ENCODE measurements at places on chromosomes 3 and 15. TPM values are rescaled to one million over a fixed set of nuclear protein-coding genes. Genes with fewer than 3 reads are reported as not detected.
A peak's percentile ranks its signal among the peaks of the same experiment; 100 is the strongest.

Gene MAGI1
- total RNA-seq = 94.4 TPM

DNA sequence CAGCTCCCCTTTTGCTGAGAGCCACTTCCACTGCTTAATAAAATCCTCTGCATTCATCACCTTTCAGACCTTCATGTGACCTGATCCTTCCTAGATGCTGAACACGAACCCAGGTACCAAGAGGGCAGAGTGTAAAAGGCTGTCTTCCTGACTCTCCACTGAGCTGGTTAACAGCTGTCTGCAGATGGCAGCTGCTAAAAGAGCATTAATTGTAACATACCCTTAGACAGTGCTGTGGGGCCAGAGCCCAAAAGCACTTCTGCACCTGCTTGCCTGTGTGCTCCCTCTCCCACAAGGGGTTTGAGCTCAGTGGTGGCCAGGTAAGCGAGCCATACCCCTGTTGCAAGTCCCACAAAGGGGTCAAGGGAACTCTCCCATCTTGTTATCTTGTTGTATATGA is 187.3 kb downstream of the UBE2E2 start:
- no peak for DNase-seq

- no peak for DNase-seq
Measured at GRCh38 chr3:142652826-142653292, 56.7 kb downstream of the PLS1 start.

Gene STRIT1
- total RNA-seq = not detected

- DNase-seq = no peak
Measured at GRCh38 chr3:129503471-129504291, 24.8 kb upstream of the RHO start.

DNA sequence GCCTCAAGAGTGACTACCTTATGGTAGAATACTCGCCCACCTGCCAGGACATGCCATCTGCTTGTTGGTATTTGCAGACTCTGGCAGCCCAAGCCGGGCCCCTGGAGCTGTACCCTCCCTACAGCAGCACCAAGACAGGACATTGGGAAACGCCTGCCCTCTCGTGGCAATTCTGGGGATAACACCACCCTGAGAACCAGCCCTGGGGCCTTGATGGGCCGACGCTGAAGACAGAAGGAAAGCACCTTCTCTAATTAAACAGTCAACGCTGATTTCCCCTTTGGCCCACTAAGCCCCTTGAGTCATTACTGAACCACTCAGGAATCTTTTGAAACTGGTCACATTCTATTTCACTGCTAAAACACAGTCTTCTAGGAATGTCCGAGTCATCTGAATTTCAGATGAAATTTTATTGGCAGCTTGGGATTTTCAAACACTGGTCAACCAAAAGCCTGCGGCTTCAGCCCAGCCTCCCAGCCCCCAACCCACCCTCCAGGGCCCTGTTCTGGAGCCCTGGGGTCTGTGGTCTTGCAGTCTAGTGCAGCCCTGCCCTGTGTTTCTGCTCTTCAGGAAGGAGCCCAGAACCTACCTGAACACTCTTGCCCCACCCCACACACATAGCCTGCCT is 91.3 kb downstream of the TMEM266 start:
- DNase-seq = peak; percentile 75

DNA sequence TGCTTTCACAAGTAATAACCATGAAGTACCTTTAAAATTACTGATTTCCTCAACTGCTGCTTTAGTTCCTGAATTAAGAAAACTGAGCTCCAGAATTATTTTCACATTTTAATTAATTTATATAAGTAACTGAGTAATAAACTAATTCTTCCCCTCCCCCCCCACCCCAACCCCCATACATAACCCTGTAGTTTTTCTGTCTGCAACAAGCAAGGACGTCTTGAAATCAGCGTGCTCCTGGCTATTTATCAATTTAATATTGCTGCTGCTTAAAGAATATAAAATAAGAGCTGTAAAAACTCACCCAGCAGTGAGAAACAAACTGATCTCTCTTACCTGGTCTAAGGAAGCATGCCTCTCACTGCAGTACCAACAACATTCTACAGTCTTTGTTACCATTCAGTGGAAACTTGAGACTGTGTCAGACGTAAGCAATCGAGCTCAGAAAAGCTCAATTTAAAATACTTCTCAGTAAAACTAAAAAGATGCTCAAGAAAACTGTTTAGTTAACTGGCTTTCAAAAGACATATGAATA is 121.0 kb downstream of the TFDP2 start:
- DNase-seq = no peak

DNA sequence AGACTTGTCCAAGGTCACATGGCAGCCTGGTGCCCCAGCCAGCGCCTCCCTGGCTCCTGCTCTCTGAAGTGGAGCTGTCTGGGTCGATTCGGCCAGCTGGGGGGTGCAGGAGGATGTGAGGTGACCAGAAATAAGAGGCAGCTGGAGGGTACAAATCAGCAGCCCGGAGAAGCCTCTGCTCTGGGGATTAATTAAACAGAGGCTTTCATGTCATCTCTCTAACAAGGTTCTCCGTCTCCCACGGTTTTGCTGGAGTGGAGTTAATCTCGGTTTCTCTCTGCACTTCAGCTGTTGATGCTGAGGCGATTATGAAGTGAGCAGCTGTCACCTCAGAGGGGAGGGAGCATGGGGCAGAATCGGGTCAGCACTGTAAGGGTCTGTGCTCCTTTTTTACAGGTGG is 236.8 kb downstream of the TLE3 start:
- no peak for DNase-seq

DNA sequence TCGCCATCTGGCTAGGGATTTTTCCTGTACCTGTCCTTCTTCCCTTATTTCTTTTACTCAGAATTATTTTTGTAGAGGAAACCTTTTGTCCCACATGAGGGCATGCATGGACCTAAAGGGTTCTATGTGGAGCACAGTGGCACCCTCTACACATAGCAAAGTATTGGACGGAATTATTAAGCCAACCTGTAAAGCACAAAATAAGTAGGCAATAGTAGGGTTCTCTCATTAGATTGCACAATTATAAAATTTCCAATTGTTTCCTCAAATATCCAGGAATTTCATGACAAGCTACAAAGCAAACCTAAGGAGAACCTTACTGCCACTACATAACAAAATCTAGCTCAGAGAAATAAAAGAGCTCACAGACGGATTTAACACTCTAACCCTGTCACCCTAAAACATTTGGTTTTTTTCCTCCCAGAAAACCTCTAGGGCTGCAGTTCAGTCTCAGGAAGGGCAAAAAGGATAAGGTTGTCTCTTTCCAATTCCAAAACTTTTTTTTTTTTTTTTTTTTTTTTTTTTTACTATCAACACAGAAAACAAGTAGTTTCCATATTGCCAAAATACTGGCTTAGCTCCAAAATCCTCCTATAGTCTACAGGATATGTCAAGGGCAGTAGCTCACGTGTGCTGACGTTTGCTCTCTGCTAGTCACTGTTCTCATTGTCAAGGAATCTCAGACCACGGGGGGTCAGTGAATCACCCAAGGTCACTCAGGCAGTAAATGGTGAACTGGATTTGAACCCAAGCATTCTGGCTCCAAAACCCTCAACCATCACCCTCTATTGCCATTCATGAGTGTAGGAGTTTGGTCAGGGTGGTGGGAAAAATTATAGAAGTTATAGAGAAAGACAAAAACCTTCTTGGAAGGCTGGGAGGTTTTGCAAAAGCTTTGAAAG is 52.3 kb downstream of the NCEH1 start:
- no peak for DNase-seq

DNA sequence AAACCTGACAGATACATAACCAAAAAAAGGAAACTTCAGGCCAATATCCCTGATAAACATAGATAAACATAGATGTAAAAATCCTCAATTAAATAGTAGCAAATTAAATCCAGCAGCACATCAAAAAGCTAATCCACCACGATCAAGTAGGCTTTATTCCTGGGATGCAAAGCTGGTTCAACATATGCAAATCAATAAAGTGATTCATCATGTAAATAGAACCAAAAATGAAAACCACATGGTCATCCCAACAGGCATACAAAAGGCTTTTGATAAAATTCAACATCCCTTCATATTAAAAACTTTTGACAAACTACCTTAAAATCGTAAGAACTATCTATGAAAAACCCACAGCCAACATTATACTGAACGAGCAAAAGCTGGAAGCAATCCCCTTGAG is 882.2 kb downstream of the NTRK3 start:
- no peak for DNase-seq

- DNase-seq = no peak
Measured at GRCh38 chr15:33810073-33810595, 158.2 kb upstream of the CHRM5 start.

- DNase-seq = no peak
Measured at GRCh38 chr3:46096781-46097180, 69.5 kb upstream of the XCR1 start.

DNA sequence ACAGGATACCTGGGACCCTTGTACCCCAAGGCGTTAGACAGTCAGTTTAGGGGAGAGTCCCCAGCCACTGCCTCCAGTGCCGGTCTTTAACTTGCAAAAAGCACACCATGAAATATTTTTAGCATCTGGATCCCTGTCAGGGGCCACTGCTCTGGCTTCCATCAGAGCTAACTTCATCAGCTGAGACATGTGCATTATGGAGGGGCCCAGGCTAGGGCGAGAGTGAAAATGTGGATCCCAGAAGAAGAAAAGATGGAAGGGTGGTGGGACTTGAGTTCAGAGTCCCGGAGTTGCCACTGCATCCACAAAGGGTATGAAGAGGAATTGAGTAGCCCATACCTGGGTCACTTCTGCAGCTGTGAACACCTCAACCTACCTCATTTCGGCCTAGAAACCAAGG is 23.5 kb upstream of the SPATA12 start:
- no peak for DNase-seq

Gene NR1I2
- total RNA-seq = 0.98 TPM

All from breast epithelium (tissue), 4 donors.